ENCODE measurements at places on chromosomes 6 and 20.

DNA sequence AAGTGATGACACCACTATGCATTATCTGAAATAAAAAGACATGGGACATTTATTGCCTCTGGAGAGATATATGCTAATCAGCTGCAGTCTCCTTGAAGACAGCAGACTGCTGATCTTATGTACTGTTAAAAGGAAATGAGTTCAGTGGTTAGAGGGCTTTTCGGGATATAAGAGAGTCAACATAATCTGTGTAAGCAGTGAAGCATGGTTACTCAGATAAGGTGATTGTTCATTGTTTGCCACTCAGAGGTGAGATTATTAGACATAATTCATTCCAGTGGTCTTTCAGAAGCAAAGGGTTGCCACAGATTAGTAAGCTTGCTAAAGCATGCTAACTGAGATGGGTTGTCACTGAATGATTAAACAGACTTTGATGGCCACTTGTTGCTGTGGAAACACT is 1450.7 kb upstream of the ADGRB3 start:
- no peak for DNase-seq

- no peak for DNase-seq
Measured at GRCh38 chr6:147400968-147401367, 107.5 kb upstream of the SAMD5 start.

GRCh38 chr6:150494241-150494640 is 105.4 kb upstream of the PLEKHG1 start:
- no peak for DNase-seq

DNA sequence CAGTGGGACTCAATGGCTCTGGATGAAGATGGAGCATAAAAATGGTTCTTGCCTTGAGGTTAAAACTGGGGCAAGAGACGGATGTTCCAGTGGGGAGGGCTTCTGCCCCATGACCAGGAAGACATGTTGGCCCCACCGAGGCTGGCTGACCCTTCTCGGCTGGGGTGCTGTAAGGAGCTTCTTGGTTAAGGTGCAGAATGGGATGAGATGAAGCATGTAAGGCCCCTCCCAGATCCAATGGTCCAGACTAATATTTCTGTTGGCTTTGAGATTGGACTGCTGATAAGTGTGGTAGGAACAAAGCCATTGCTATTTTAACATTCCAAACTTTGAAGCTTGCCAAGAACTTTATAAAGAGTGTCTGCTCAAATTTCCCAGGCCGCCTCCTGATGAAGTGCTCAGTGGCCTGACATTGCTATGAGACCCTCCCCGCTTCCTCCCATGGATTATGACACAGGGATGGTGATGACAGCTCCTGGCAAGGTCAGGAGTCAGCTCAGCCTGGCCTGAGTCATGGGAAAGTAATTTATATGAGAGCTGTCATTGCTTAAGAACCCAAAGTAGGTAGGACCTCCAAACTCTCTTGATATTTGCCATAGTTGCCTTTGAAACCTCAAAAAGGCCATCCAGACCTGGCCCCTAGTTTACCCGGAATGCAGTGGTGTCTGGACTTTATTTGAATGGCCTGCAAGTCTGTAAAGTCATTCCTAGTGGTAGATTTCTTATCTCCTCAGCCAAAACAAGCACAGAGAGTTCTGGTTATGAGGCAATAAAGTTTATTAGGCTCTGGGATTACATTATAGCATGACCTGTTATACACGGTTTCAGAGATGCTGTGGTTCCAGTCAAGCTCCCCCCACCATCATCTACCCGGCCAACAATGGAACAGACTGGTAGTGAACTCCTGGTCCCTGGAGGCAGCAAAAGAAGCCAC is 55.2 kb downstream of the TGM2 start:
- no peak for DNase-seq

DNA sequence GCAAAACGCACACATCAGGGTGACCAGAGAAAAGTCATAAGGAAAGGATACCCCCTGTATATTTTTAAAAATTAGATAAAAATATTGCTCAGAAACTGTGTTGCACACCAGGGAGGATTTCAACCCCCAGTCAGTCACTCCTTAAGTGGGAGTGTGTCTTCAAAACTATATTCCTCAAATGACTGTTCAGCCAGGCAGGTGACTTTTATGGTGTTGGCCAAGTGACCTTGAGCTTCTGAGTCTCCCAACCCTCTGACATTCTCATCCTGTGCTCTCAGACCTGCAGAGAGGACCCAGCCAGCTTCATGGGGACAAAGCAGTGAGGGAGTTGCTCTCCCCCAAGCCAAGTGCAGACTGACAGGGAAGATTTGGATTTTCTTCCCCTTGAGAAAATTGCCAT is 311.9 kb upstream of the JARID2 start:
- DNase-seq, result no peak

Measured in CD4-positive, alpha-beta T cell treated with Interleukin-1 beta for 1 hour (primary cell).